ENCODE measurements at places on chromosomes 12 and 14.

- no peak for DNase-seq
Measured at GRCh38 chr12:24488906-24489619, 459.8 kb downstream of the BCAT1 start.

- DNase-seq = no peak
Measured at GRCh38 chr14:23468704-23469126, 788 bp upstream of the NGDN start.

DNA sequence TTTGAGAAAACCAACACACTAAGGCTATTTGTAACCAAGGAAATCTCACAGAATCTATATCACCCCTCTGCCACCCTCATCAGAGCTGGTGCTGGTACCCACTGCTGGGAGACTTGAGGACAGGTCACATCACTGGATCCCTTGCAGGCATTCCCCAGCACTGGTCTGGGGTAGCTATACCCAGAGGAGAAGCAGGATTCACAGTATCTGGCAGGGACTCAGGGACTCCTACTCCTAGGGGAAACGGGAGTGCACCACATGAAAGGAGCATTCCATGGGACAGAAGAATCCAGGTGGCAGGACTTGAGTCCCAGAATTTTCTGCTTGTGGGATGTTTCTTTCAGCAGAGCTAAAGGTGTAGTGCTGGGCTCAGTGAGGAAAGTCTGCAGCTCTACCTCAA, 223.2 kb downstream of the ADGRD1 start:
- peak; percentile 28 for DNase-seq

DNA sequence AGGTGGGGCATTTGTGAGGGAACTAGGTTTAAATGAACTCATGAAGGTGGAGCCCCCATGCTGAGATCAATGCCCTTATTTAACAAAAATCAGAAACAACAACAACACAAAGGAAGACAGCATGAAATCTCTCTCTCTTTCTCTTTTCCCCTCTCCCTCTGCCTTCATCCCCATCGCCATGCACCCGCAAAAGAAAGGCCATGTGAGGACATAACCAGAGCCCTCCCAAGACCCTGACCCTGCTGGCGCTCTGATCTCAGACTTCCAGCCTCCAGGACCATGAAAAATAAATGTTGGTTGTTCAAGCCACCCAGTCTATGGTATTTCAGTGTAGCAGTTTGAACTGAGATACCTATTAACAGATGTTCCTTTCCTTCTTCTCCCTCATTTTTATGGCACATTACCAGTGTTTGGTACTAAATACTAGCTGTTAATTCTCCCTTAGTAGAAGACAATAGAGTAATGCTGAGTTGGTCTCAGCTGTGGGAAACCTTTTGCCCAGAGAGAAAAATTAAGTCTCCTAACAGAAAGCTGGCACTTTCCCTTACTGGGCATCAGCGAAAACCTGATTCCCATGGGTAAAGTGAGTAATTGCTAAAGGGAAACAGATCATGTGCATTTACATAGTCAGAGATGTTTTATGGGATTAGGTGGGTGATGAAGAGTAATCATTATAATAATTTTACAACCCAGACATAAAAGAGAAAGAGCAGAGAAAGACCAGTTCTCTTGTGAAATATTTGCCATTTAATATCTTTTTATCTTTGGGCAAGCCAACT, 264.0 kb upstream of the PLEKHG7 start:
- no peak for DNase-seq

DNA sequence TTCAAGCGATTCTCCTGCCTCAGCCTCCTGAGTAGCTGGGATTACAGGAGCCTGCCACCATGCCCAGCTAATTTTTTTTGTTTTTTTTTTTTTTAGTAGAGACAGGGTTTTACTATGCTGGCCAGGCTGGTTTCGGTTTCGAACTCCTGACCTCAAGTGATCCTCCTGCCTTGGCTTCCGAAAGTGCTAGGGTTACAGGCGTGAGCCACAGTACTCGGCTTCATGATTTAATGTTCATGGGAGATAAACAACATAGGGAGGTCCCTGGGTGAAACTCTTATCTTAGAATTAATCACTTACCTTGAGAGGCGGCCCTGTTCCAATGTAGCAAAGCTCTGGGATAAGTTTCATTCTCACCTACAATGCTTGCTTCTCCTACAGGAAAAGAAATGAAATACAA, 48.3 kb downstream of the SEL1L start:
- DNase-seq = no peak

DNA sequence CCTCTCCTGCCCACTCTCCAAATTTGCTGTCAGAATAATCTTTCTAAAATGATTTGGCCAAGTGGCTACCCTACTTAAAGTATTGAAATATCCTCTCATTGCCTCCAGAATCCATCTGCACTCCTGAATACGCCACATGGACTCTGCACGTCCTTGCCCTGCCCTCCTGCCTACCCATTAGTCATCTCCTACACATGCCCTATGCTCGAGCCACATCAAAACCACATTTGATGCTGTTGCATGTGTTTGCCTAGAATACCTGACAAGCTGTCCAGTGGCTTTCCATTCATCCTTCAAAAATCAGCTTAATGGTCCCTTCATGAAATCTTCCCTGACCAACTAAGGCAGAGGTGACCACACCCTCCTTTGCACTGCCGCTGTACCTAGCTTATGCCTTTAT, 17.0 kb downstream of the VCPKMT start:
- DNase-seq = no peak

- DNase-seq = no peak
Measured at GRCh38 chr14:81192594-81192993, 28.2 kb downstream of the GTF2A1 start.

DNA sequence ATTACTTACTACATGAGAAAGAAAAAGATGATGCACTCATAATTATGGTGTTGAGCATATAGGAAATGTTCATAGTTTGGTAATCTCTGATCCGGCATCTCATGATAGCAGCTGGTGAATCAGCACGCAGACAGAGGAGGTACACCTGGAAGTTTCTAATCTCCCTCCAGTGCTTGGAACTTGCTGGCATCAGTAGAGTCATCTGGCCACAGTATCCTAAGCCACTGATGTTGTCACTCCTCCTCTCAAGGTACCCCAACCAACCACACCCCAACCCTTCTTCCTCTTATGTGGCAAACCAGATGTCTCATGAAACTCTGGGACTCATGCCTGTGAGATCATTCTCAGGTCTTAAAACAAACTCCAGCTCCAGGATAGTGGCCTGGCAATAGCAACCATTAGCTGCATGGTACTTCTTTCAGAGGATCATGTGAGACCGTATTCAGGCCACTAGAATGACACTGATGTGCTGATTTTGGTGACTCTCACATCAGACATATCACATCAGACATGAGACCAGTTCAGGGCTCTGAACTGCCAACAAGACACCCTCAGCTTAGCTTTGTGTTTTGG, 143.0 kb downstream of the RASSF9 start:
- no peak for DNase-seq

GRCh38 chr12:4833524-4833923, 76.2 kb upstream of the KCNA1 start:
- DNase-seq = no peak

DNA sequence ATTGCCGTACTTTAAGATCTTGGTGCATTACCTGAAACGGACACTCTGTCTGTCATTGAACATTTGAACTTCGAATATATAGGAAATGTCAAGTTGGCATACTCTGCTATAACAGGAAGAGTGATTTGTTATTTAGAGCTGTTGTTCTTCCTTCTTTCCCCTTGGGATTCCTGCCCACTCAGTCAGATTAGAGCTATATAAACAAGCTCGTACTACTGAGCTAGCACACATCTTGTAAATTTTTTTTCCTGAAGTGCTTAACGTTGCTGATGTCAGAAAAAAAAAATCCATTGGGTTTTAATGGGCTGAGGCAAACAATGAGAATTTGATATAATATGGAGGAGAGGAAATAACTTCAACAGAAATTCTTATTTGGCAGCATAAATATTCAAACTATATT, 26.8 kb downstream of the RGS6 start:
- DNase-seq = no peak

- DNase-seq = no peak
Measured at GRCh38 chr14:95217391-95217900, 60.1 kb upstream of the DICER1 start.

- no peak for DNase-seq
Measured at GRCh38 chr12:76706761-76707160, 57.2 kb upstream of the ZDHHC17 start.

DNA sequence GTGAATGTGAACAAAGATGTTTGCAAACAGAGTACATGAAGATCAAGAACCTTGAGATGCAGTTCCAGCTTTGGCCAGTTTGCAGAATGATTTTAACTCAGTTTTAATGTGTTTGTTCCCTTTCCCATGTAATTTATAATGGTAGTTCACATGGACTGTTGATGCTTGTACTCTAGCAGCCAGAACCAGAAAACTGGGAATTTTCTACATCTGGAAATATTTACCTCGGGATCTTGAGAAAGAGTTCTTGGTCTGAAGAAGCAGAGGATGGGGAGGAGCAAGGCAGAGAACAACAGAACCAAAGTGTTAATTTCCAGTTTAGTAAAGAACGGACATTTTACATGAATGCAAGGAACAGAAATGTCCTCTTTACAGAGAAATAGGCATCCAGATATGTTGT, 37.0 kb upstream of the PMCH start:
- DNase-seq = no peak

DNA sequence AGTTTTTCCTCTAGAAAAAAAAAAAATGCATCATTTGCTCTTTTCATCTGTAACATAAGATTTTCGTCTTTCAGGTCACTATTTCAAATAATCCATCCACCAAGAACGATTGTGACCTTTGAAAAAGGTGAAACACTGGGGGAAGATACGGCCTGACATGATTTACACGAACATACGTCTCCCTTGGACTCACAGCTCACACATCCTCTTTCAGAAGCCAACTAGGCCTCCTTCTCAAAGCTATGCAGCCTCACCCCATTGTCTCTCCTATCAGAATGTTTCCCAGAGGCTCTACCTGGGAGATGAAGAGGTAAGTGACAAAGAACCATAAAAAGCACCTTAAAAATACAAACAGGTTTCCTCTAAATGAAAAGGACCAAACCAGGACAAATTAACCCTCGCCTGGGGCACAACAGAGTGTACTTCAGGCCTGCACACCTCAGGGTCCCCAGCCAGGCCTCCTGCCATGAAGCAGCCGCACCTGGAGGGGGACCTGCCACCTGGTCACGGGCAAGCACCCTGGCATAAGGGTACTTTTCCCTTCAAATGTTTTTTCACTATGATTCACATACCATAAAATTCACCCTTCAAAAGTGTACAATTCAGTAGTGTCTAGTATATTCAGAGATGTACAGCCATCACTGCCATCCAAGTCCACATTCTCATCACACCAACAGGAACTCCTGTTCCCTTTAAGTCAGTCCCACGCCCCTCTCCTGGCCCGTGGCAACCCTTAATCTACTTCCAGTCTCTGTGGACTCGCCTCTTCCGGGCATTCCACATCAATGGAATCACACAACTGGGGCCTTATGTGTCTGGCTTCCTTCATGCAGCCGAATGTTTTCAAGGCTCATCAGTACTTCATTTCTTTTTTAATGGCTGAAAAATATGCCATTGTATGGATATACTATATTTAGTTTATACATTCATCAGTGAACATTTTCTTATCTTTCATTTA, 5.4 kb downstream of the SLC15A4 start:
- DNase-seq = no peak

DNA sequence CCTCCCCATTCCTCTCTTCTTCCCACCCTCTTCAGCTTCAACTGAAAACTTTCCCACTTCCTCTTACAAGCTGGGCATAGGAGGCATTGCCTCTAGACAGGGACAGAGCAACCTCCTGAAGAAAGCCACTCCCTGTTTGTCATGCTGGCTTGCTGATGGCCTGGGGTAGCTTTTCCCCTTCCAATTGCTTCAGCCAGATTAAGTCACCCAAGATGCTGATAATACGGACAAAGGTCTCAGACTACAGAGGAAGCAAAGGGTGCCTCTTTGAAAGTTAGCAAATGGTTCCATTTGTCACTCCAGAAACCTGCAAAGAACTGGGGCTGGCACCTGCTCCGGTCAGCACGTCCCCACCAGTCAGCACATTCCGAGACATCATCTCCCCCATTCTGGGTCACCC, 6.0 kb downstream of the KRT2 start:
- no peak for DNase-seq
